Stimulated activated CD4-positive, alpha-beta T cell treated with anti-CD3 and anti-CD28 coated beads, TNF-alpha, amount 100 ng/mL, for 24 hours (primary cell): ENCODE measurements at places on chromosomes 3 and 15.

DNA sequence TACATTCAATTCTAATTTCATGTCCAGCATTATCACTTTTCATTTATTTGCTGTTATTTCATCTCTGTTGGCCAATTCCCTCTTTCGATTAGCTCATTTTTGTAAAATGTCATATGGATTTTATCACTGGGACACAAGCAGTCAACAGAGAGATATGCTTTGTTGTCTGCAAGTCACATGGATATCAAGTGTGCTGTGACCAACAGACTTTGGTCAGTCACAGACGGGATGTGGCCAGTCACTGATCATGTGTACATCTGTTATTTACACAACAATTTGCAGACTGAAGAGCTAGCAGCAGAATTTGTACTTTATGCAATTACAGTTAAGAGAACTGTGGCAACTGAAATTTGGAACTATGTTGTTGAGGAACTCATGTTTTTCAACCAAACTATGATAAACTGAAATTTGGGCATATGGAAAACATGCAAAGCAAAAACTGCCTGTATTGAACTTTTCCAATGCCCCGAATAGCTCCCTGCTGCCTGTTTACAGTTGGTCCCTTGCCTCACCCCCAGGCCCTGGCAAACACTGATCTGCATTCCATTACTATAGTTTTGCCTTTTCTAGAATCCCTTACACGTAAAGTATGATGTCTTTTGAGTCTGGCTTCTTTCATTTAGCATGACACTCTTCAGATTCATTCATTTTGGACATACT lies 104.4 kb downstream of the RPL22L1 start:
- no peak for DNase-seq

DNA sequence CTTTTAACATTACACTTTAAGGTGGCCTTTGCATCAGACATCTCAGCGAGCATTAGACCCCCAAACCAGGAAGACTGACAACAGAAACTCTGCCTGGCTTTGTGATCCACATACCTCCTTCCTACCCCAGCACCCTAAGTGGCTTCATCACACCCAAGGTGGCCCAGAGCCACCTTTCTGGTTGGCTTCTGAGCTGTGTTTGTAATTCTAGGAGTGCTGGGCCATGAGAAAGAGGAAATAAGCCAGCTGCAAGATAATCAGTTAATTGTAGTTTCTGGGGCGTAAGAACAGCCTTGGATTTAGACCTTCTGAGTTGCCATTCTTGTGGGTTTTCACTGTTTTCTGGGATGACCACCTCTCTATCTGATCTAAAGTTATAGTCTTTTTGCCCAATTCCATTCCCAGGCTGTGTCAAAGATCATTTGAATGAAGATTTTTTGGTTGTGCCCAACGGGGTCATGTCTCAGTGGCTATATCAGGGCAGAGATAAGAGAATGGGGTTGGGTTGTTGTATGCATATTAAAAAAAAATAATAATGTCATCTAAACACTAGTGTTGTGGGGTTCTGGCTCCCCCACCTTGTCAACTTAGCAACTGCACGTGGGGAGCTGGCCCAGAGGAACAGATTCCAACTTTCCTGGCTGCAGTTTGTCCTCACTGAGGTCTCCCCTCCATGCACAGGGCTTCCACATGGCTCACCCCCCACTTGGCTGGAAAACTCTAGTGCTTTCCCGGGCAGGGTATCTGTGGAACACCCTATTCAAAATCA lies 234.8 kb upstream of the WNT5A start:
- no peak for DNase-seq

DNA sequence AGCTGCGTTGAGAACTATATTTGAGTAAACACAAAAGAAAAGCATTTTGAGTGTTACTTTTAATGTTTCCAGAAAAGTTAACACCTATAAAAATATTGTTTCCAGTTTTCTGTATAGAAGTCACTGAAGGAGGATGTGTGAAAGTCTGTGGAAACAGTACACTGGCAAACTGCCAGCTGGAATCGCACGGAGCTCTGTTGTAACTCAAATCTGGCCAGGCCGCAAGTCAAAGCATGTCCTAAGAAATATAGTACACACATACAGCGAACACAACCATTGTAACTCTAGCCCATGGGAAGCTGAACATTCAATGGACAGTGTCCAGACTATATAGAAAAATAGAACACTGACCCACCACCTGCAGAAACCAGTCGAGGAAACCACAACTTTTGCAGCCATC lies 657.2 kb downstream of the FHIT start:
- no peak for DNase-seq

GRCh38 chr3:8552223-8552762 lies 50.7 kb downstream of the LMCD1 start:
- no peak for DNase-seq

DNA sequence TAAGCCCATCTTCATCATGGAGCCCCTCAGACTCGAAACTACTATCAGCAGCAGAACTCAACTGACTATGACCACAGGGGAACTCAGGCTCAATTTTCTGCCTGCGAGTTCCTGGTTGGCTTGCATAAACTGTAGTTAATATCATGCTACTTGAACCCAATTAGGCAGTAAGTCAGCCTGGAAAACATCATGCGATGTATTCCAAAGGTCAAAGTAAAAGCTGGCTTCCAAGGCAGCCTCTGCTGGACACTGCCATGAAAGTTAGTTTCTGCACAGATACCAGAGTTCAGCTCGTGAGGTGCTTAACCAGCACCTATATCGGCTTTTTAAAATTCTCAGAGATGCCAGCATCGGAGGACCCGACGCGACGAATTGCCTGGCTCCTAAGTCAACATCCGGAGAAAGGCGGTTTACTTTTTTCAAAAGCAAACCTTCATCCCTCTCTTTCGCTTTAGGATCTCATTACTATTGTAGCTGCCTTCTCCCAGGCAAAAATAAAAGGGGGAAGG lies 3.8 kb downstream of the ANP32A start:
- DNase-seq, result no peak

GRCh38 chr3:168260859-168261258 lies 165.1 kb upstream of the GOLIM4 start:
- DNase-seq, result no peak

GRCh38 chr3:46673151-46674030 lies 20.1 kb downstream of the ALS2CL start:
- no peak for DNase-seq

GRCh38 chr15:63517202-63517601 lies 12.8 kb downstream of the USP3 start:
- DNase-seq, result no peak

DNA sequence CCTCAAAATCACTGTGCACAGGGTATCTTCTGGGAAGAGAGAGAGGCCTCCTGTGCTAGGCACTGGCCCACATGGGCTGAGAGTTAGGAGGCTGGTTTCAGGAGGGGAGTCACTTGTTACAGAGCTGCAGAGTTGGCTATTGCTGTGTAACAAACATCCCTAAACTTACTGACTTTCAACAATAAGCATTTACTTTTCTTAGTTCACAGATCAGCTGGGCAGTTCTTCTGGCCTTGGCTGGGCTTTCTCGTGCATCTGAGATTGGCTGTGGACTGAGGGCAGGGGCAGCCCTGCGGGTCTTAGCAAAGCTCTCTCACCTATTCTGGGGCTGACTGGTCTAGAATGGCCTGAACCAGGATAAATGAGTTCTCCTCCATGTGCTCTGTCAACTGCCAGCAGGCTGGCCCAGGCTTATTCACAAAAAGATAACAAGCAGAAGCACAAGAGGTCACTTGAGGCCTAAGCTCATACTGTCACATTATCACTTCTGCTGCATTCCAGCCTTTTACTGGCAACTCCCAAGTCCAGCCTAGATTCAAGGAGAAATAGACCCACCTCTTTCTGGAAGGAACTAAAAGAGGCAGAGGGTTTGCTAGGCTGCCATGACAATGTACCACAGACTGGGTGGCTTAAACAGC lies 17.2 kb upstream of the RBSN start:
- no peak for DNase-seq

DNA sequence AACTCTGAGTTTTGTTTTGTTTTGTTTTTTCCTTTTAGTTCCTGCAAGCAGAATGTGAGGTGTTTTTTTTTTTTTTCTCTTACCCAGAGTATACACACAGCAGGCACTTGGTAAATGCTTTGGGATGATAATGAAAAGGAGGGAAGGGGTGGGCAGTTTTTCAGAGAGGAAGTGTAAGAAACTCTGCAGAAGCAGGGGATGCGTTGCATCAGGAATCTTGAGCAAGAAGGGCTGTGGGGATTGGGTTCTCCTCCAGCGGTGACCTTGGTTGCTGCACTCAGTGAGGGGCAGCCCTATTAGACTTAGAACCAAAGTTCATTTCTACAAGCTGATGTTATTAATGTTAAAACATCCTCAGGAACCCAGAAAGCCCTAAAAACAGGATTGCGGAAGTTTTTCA lies 32.2 kb upstream of the TMEM158 start:
- DNase-seq, result no peak

DNA sequence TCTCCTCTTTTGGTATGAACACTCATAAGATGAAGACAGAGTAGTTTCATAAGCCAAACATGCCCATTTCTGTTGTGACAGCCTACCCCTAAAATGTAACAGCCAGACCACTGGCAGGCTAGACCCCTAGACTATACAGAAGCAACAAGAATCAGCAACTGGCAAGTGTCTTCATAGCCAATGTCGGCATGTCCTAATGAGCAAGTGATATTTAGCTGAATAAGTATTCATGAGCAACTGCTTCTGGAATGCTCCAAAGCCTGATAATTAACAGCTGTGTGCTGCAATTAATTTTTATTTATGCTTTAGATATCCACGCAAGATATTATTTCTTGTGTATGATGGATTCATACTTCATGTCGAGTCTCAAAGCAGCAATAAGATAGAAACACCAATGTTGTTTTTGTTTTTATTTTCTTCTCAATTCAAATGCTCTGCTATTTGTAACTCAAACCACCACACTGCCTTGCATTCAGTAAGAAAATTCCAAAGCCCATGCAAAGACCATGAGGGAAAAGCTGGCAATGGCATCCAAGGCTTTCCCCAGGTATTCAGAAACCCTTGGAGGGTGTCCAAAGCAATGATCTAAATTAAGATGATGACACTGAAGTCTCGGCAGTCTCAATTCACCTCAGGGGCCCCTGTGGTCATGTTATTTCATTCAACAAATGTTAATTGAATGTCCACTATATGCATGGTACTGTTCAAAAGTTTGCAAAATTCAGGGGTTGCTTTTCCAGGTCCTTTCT lies 167.7 kb upstream of the NECTIN3 start:
- DNase-seq, result no peak

GRCh38 chr15:41990243-41990605 lies 17.9 kb upstream of the EHD4 start:
- no peak for DNase-seq
